Central memory CD8-positive, alpha-beta T cell (primary cell): ENCODE measurements at places on chromosomes 5 and 9.

DNA sequence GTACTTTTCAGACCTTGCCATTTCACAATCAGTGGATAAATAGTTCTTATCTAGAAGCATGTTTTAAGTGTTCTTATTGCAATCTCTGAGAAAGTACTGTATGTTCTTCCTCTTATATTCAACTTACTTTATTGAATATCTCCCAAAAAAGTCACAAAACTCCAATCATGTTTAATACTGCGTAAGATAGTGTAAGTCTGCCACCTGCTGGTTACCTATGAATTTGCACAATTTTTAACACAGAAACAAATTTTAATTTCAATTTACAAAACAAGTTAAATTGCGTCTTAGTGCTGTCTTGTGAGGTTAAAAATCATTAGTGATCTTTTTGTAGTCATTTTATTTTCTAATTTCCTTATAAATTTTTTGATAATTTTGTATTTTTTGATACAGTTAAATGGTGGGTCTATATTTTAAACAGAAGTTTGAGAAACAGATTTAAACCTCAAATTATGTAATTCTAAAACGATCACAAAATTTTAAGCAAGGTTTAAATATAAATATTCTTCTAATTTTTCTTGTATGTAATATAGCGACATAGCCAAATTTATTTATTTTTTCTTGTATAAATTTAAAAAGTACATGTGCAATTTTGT lies 115.8 kb downstream of the EMB start:
- peaks cover 6% of the 10 kb centered on the region for H3K36me3 ChIP-seq
- no peak for DNase-seq
- no peaks in the 10 kb centered on the region for H3K27me3 ChIP-seq
- H3K4me1 ChIP-seq: peaks cover 18% of the 10 kb centered on the region

- no peaks in the 10 kb centered on the region for H3K4me1 ChIP-seq
- no peak overlapping the region for H3K27ac ChIP-seq
- DNase-seq: no peak
- H3K27me3 ChIP-seq: no peaks in the 10 kb centered on the region
- H3K4me3 ChIP-seq: no peak overlapping the region
Measured at GRCh38 chr9:111974092-111974681, 77.6 kb downstream of the UGCG start.

DNA sequence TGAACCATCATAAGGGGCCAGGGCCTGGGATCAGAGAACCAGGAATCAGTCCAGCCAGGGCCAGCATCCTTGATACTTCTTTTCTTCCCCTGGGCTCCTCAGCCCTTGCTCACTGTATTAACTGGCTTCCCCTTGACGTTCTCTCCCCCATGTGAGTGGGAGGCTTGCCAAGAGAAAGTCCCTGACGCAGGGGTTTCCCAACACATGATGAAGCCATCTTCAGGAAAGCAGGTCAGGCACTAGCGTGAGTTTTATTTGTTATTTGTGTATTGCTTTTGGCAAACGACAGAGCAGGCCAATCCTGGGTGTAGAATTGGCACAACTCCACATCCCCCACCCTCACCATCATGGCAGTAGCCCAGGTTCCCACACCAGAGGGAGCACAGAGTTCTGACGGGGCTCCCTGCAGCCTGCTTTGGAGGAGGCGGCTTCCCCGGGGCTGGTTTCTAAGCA lies 165.5 kb upstream of the NFIL3 start:
- H3K27me3 ChIP-seq: no peaks in the 10 kb centered on the region
- no peak overlapping the region for H3K4me3 ChIP-seq
- H3K4me1 ChIP-seq: no peaks in the 10 kb centered on the region
- H3K36me3 ChIP-seq: no peaks in the 10 kb centered on the region
- H3K27ac ChIP-seq: no peak overlapping the region

GRCh38 chr5:13932561-13932960 lies 11.9 kb downstream of the DNAH5 start:
- H3K27ac ChIP-seq: no peak overlapping the region
- DNase-seq: no peak
- H3K27me3 ChIP-seq: no peaks in the 10 kb centered on the region
- H3K36me3 ChIP-seq: no peaks in the 10 kb centered on the region
- no peak overlapping the region for H3K4me3 ChIP-seq
- H3K4me1 ChIP-seq: no peaks in the 10 kb centered on the region

GRCh38 chr9:96725576-96725975 lies 52.3 kb downstream of the ZNF510 start:
- H3K27me3 ChIP-seq: peaks cover 25% of the 10 kb centered on the region
- H3K27ac ChIP-seq: no peak overlapping the region
- no peaks in the 10 kb centered on the region for H3K4me1 ChIP-seq
- no peak overlapping the region for H3K4me3 ChIP-seq
- no peaks in the 10 kb centered on the region for H3K36me3 ChIP-seq
- no peak for DNase-seq

DNA sequence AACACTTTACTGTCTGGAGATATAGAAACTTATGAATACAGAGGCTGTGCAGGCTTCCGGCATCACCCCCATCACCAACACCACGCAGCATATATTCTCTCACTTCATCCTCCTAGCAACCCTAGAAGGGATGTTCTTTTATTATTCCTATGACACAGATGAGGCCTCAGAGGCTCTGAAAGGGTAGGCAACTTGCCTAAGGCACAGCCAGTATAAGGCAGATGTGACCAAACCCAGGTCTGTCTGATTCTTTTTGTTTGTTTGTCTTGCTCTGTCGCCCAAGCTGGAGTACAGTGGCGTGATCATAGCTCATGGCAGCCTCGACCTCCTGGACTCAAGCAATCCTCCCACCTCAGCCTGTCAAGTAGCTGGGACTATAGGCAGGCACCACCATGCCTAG lies 22.8 kb upstream of the CORO2A start:
- H3K27ac ChIP-seq: no peak overlapping the region
- no peak overlapping the region for H3K4me3 ChIP-seq
- no peaks in the 10 kb centered on the region for H3K4me1 ChIP-seq

DNA sequence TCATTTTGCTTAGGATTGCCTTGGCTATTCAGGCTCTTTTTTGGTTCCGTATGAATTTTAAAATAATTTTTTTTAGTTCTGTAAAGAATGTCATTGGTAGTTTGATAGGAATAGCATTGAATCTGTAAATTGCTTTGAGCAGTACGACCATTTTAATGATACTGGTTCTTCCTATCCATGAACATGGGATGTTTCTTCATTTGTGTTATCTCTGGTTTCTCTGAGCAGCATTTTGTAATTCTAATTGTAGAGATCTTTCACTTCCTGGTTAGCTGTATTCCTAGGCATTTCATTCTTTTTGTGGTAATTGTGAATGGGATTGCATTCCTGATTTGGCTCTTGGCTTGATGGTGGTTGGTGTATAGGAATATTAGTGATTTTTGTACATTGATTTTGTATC lies 6.3 kb upstream of the UBE2QL1 start:
- H3K4me3 ChIP-seq: no peak overlapping the region
- no peak overlapping the region for H3K27ac ChIP-seq
- no peaks in the 10 kb centered on the region for H3K36me3 ChIP-seq
- no peak for DNase-seq
- H3K27me3 ChIP-seq: peaks cover 39% of the 10 kb centered on the region

- H3K27ac ChIP-seq: no peak overlapping the region
- H3K27me3 ChIP-seq: peaks cover 69% of the 10 kb centered on the region
- no peak for DNase-seq
Measured at GRCh38 chr5:36079200-36079781, 12.6 kb upstream of the UGT3A2 start.

- peaks cover 17% of the 10 kb centered on the region for H3K36me3 ChIP-seq
- peak overlapping the region; percentile 88 for H3K4me3 ChIP-seq
- no peak for DNase-seq
- H3K27me3 ChIP-seq: no peaks in the 10 kb centered on the region
Measured at GRCh38 chr5:109688630-109688969, 1.1 kb upstream of the MAN2A1 start.

GRCh38 chr9:123684393-123685149 lies 245.4 kb downstream of the DENND1A start:
- no peak for DNase-seq
- no peaks in the 10 kb centered on the region for H3K27me3 ChIP-seq
- H3K27ac ChIP-seq: no peak overlapping the region
- peaks cover 32% of the 10 kb centered on the region for H3K4me1 ChIP-seq

DNA sequence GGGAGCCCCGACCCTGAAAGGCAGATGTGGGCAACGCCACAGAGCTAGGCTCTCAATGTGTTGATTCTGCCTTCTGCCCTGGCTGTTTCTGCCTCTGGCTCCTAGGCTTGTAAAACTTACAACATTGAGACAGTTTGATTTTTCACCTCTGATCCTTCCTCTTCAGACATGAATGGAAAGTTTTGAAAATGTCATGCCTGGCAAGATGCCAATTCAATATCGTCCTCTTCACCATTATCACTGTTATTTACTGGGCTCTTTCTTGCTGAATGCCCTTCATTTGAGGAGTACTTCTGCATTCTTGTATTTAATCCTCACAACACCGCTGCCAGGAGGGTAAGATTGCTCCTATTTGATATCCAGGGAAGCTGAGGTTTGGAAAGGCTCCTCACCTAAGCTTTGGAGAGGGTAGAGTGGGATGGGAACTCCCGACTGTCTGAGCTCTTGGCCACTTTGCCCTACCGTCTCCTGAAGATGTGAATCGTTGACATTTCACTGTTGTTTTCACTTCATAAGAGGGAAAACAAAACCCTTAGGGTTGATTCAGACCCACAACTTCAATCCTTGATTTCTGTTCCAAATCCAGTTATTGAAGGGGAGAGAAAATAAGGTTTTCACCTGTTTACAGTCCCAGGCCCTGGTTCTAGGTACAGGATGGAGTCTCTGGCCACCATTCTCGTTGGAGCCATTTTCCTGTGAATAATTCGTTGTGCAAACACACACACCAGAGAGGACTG lies 12.7 kb upstream of the FGF1 start:
- no peak overlapping the region for H3K27ac ChIP-seq
- H3K27me3 ChIP-seq: peaks cover 20% of the 10 kb centered on the region
- no peaks in the 10 kb centered on the region for H3K4me1 ChIP-seq
- DNase-seq: no peak

DNA sequence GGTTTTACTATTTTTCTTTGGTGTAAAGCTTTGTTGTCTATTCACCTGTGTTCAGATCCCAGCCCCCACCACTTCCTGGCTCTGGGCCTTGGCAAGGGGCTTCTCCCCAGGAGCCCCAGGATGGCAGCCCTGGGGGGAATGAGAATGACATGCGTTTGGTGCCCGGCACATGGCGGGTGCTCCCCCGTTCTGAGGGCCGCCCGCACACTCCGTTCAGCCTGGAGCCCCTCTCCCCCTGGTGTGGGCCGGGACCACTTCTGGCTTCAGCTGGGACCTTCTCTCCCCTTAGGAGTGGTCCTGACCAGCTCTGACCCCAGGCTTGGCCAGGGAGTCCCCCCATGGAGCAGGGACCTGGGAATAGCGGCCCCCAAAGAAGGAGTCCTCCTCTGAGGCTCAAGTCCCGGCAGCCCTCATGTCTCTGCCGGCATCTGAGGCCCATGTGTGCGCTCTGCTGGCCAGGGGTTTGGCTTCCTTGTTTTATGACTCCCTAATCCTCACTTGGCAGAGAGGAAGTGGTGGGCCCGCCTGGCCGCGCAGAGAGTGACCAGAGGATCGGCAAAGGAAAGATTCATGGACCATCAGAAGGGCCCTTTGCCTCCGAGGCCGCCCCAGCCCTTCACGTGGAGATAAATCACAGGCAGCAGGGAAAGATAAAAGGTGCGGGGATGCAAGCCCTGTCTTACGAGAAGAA lies 57.0 kb upstream of the LMX1B start:
- no peak for DNase-seq
- peaks cover 20% of the 10 kb centered on the region for H3K27me3 ChIP-seq
- peaks cover 3% of the 10 kb centered on the region for H3K36me3 ChIP-seq
- H3K4me3 ChIP-seq: no peak overlapping the region
- H3K27ac ChIP-seq: no peak overlapping the region

DNA sequence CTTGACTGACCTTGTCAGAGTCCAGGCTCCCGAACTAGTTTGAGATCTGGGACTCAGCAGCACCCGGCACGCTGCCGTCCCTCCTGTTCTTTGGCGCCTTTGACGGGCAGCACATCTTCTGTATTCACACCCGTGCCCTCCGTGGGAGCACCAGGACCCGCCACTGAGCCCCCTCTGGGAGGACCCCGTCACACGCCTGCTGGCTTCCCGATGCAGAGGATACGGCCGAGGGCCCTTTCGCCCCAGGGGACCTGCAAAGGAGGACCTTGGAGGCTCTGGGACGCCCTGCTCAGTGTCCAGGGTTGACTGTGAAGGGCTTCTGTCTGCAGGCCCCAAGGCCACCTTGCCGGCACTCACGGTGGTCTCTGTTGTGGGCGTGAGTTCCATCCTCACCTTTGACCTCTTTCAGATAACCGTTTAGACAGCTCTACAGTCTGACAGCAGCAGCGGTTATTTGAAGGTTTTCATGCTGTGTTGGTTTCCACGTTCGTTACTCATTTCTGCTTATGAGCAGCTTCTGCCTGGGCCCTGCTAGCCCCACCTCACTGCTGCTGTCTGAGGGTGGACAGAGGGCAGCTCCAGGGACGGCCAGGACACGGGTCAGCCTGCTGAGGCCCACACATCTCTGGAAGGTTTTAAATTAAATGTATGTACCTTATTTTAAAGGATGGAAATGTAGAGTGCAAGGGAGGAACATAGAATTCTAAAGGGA lies 12.6 kb upstream of the EXOC3 start:
- no peak overlapping the region for H3K4me3 ChIP-seq
- no peak overlapping the region for H3K27ac ChIP-seq
- peaks cover 39% of the 10 kb centered on the region for H3K27me3 ChIP-seq
- no peaks in the 10 kb centered on the region for H3K36me3 ChIP-seq
- H3K4me1 ChIP-seq: no peaks in the 10 kb centered on the region

DNA sequence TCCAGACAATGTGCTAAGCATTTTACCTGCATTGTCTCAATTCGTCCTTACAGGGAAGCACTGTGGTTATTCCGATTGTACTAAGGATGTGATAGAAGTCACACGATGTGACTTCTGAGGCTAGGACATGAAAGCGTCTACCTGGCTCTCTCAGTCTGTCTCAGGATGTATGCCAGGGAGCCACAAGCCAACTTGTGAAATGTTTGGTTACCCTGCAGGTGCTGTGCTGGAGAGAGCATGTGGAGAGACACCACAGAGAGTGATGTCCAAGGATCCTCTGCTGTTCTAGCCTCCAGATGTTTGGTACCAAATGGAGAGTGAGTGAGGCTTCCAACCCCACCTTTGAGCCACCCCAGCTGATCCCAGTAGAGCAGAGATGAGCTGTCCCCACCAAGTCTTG lies 120.1 kb upstream of the IL12B start:
- no peak overlapping the region for H3K27ac ChIP-seq
- H3K36me3 ChIP-seq: no peaks in the 10 kb centered on the region
- H3K27me3 ChIP-seq: no peaks in the 10 kb centered on the region
- H3K4me3 ChIP-seq: no peak overlapping the region
- no peak for DNase-seq
